ENCODE measurements at places on chromosomes 1 and 21. TPM values are rescaled to one million over a fixed set of nuclear protein-coding genes. Genes with fewer than 3 reads are reported as not detected.
A peak's percentile ranks its signal among the peaks of the same experiment; 100 is the strongest.

GRCh38 chr1:93734999-93735398 is 53.4 kb upstream of the BCAR3 start:
- no peak for DNase-seq

- DNase-seq, result peak; percentile 74
These were observed 1.5 kb upstream of the BATF3 start for GRCh38 chr1:212700892-212701819.

GRCh38 chr1:212651521-212651920 is 43.0 kb downstream of the ATF3 start:
- DNase-seq, result no peak

DNA sequence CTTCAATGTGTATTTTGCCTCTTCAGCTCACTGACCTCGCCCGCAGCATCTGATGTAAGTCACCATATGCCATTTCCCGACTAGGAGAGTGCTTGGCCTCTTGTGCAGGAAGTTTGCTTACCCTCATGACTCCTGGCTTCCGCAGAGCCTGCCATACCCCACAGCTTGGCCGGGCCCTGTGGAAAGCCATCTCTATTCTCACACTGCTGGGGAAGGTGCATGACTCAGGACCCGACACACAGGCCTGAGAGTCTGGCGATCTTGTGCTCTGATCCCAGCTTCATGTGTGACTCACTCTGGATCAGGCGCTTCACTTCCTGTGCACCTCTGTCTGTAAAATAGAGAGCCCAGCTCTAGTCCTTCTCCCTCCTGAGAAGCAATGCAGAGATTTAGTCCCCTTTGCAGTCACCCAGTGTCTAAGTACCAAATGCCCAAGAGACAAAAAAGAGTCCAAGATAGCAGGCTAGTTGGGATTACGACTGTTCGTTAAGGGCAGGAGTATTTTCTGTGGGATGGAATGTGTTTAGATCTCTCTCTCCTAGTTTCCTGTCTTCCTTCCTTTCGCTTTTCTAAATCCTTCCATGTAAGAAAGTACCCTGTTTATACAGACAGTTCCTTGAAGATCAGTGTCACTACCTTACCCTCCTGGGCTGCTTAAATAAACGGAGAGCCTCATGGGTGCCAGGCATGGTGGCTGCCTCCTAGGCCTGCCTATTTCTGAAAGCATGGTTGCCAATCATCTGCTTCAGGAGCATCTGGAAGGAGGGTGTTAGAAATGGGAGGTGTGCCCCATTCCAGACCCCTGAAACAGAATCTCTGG is 62.8 kb upstream of the KIF26B start:
- no peak for DNase-seq

DNA sequence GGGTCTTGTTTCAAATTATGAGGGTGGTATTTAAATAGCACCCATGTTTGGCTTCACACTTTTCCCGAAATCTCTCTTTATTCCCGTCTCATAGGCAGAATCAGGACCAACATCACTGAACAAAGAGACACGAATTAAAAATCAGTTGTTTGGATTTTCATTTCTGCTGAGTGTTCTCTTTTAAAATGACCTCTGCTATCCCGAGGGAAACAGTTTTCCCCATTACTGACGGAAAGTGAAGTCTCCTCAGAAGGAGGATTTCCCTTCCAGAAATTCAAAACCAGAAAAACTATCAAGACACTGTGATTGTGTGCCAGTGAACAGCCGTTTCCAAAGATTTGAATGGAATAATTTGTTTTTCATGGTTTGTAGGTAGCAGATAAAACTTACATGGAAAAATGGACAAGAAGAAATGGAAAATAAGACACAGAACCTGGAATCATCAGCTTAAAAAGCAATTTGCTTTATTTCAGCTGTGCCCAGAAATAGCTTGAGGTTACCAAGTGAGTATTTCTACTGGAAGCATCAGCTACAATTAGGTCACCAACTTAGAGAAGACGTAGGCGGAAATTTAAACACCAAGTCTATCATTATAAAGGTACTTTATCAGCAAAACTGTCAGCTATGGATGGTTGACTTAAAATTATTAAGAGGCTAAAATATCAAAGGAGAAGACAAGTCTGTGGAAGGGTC is 68.5 kb downstream of the RUNX1 start:
- no peak for DNase-seq

Gene VSIG8
- 18.1 TPM for total RNA-seq

All from suprapubic skin (tissue), 4 donors.